ENCODE measurements at places on chromosomes 2 and 18.
A peak's percentile ranks its signal among the peaks of the same experiment; 100 is the strongest.

DNA sequence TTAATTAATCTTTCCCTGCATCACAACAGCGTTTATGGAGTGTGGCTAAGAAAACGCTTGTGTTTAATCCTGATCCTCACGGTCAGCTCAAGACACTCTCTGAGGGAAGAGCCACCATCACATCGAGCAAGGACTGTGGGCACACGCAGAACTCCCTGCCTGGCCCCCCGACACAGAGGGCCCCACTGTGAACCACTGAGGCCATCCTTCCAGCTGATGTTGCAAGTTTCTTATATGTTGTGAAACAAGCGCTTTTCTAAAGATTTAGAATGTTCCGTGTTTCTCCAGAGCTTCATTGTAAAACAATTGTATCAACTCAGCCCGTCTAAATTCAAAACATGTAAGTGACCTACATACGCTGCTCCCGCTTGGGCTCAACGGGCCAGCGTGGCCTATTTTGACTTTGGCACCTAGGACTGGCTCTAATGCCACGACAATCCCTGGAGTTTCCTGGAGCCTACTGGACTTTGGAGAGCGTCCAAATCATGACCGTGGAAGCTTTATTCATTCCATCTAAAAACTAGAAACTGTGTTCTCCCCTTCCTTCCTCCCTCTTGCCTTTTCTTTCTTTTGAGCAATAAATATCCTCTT, 34.9 kb downstream of the SERPINE2 start:
- DNase-seq: no peak

GRCh38 chr2:219352448-219353023, 20.0 kb upstream of the RESP18 start:
- peak; percentile 42 for DNase-seq

DNA sequence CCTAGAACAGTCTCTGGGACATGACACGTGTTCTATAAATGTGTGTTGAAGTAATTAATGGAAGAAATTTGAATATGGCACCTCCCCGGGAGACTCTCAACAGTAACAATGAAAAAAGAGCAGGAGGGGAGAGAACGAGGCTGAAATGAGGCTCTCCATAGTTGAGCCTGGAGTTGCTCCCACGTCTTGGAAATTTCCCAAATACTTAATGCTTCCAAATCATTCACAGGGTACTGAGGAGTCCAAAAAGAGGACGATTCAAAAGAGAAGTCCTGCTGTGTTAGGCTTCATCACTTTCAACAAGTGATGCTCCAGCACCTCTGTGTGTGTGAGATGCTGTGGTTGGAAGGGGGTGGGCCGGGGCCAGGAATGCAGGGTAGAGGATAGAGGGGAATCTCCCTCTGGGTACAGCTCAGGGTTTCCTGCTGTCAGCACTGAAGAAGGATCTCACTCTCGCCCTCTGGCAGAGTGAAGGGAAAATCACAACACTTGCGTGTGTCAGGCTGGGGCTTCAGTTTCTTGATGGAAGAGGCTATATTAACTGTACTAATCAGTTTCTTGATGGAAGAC, 18.1 kb upstream of the ZNF407 start:
- no peak for DNase-seq

DNA sequence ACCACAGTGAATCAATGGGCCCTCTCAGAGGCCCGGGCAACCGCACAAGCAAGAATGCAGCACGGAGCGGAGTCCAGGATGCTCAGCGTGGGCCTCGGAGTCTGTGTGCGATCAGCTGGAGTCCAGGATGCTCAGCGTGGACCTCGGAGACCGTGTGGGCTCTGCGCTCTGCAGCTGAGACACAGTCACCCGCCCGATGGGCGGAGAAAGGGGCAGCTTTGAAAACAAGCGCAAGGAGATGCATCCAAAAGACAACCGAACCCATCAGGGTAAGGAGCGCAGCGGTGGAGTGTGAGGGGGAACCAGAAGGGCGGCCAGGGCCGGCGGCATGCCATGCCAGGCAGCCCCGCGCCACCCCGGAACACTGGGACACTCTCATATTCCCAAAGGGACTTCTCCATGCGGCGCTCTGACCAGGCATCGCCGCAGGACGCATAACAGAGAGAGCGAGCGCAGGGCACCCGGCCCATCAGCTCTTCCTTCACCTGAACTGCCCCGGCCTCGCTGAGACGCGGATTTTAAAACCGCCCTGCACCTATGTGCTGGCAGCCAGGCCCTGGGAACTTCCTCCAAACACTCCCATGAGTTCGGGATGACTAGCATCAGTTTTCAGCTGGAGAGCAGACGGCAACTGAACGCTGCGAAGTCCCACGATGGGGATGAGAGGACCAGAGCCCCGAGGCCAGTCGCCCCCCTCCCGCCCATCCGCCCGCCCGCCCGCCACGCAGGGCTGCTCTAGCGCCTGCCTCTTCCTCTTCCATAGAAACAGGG, 44.7 kb downstream of the MC5R start:
- no peak for DNase-seq

DNA sequence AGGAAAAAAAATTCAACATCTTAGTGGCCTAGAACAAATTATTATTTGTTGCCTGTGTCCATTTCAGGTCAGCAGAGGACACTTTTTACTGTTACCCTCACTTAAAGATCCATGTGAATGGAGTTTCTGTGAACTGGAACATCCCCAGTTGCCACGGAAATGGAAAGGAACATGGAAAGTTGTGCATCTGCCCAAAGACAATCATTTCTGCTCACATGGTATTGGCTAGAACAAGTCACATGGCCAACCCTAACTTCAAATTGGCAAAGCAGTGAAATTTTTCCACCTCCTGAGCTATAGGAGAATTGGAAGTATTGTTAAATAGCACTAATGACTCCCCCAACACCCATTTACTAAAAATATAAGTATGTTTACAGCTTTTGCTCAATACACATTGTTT, 71.2 kb upstream of the CCBE1 start:
- DNase-seq: no peak

DNA sequence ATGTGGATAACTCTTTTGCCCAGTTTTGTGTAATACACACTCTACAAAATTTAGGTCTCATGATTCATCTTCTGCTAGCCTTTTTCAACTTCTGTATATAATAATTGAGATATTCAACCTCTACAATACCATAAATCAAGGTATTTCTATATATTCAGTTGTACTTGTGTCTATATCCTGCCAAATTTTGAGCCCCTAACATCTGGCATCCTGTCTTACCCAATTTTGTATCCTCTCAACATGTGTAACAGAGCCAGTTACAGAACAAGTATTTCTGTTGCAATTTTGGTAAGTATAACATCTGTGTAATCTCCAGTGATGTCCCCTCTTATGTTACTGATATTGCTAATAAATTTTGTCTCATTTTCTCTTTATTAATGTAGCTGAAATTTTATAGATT, 145.8 kb downstream of the TRIB2 start:
- no peak for DNase-seq

GRCh38 chr2:110659248-110659647, 18.6 kb downstream of the BUB1 start:
- DNase-seq: no peak

DNA sequence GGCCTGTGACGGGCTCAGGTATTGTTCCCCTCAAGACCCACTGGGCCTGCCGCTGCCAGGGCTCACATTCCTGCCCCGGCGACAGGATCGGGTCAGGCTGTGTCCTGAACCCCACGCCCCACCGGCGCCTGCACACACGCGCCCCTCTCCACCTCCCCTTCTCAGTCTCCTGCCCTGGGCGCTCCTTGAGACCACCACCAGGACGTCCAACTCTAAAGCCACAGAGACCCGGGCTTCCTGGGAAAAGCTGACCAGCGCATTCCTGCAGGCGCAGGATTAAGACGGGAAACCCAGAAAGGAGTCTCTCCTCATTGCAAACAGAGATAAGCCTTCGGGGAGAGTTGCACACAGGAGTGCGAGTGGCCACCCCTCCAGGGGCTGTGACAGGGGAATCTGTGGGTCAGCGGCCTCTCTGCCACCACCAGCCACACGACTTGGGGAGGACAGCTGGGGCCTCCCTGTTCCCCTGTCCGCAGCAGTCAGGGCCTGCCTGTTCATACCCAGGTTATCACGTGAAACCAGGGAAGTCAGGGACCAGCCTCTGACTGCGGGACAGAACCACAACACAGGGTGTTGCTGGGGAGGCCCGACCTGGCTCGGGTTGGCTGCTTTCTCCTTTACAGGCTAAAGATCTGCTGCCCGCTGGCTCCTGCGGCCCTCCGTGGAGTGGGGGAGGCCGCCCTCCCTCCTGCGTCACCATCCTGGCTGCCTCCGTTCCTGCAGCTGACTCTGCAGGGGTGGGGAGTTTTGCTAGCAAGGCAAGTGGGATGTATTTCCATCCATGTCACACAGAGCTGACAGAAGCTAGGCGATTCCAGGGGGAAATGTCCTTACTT, 88.8 kb downstream of the ZCCHC2 start:
- no peak for DNase-seq

DNA sequence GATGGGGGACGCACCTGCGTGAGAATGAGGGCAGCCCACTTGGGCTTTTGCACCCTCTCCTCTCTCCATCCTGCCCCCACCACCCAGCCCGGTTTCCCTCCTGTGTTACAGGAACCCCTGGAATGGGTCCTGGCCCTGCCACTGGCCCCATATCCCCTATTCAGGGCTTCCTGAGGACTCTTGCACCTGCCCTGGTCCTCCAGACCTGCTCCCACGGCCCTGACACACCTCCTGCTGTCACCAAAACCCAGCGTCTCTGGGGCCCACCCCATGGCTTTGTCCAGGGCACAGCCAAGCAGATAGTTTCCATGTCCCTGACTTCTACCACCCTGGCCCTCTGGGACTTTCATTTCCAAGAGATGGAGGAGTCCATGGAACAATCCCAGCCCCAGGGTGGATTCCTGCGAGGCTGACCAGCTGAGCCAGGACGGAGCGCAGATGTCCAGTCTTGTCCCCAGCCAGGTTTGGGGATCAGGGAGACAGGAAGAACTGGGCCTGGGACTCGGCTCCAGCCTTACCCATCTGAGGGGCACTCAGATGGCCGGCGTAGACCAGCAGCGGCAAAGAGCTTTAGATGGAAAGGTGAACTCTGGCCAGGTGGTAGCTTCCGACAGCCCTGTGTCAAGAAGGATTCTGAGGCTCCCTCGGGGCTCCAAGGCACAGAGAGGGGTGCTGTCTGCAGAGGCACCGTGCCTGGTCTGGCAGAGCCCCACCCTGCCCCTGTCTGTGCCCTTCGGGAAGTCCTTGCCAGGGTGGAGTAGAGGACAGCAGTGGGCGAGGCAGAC, 12.0 kb downstream of the GPR35 start:
- no peak for DNase-seq

- no peak for DNase-seq
Measured at GRCh38 chr2:100964222-100964621, 37.9 kb upstream of the RPL31 start.

DNA sequence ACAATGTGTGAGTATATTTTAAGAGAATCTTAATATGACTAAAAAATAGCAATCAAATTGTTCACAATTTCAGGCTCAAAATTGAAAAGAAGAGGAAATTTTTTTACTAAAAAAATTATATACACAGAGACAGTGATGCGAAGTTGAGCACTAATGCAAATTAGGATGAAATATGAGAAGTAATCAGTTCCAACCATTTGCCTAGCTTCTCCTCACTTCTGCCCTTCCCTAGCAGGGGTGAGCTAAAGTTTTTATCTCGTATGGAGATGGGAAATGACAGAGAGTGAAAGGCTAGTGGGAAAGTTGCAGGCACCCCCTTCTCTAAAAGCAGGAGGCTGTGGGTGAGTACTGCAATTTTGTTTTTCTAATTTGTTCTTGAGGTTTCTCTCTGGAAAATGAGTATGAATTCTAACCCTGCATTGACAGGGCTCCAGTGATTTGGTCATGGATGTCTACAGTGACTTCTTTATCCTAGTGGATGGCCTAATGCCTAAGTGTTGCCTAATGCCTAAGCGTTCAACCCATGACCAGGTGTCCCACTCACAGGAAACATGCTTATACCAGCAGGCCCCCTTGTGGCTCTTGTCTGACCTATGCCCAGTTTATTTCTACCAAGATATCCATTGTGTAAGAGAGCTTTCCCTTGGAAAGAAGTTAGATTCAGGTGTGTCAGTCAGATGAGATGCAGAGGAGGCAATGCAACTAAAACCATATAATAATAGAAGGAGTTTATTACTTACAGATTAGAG, 78.0 kb upstream of the HNMT start:
- no peak for DNase-seq

DNA sequence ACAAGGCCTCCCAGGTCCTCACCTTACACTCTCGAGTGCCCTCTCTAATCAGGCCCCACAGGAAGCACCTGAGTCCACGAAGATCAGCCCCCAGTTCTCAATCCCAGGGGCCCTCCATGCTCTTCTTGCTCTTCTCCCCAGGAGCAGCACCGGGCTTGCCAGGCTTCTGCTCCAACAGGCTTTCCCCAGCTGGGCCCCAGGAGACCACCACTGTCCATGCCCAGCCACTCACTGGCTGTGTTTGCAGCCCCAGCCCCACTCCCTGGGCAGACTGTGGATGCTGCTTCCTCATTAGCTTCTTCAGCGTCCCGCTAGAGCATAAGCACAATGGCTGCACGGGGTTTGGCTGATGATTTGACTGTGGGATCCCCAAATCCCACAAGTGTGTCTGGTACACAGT, 781.9 kb downstream of the GALR1 start:
- no peak for DNase-seq

- no peak for DNase-seq
Measured at GRCh38 chr18:50632895-50633515, 73.1 kb downstream of the MAPK4 start.

DNA sequence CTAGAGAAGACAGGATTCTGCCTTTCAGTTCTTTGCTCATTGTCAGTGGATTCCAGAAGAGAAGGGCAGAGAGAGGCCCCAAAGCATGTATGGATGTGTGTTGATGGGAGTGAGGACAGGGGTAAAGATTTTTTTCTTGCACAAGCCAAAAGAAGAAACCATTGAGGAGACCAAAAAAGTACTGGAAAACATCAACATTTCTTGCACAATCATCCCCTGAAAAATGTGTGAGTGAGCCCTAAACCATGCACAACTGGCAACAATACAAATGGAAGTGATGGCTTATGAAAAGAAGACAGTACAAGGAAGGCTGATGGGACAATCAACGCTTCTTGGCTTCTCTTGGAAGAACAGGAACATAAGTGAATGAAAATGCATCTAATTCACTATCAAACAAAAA, 5.6 kb upstream of the SMAD7 start:
- DNase-seq: no peak

DNA sequence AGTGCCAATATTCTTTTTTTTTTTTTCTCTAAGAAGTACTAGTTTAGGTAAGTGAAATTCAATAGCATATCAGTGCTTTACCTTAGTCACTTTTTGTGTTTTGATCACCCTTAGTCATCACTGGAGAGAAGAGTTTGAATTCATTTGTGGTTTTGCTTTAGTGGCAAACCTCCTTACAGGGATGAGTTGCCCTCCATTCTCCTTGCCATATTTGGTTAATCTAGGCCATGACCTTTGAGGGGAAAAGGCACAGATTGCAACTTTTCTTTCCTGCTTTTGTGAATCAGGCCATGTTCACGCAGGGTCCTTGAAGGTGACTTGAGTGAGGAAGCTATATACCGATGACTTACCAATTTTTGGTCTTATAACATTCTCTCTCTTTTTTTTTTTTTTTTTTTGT, 34.4 kb downstream of the PLEKHA3 start:
- no peak for DNase-seq

- DNase-seq: no peak
Measured at GRCh38 chr18:49734836-49735235, 78.5 kb downstream of the ACAA2 start.

GRCh38 chr2:85649201-85650190, 18.5 kb downstream of the SFTPB start:
- no peak for DNase-seq

- no peak for DNase-seq
Measured at GRCh38 chr2:13021470-13021957, 304.8 kb downstream of the TRIB2 start.
